ENCODE measurements at places on chromosomes 7 and 10.

GRCh38 chr10:126187399-126187798 lies 200.9 kb downstream of the ADAM12 start:
- DNase-seq, result no peak

DNA sequence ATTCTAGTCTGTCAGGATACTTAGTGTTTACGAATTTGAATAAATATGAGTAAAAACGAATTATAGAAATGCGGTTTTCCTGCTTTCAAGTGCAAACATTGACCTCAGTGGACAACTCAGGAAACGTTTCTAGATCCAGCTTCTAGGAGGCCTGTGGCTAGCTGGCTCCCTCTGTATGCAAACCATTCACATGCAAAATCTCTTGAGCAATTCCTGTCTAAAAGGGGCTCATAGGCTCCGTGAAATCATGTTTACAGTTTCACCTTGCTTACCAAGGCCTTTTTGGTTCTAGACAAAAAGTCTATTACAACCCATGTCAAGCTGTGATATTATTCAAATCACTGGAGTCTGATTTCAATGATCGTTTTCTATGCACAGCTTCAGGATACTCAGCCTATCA lies 364.5 kb downstream of the DPP6 start:
- DNase-seq, result no peak

DNA sequence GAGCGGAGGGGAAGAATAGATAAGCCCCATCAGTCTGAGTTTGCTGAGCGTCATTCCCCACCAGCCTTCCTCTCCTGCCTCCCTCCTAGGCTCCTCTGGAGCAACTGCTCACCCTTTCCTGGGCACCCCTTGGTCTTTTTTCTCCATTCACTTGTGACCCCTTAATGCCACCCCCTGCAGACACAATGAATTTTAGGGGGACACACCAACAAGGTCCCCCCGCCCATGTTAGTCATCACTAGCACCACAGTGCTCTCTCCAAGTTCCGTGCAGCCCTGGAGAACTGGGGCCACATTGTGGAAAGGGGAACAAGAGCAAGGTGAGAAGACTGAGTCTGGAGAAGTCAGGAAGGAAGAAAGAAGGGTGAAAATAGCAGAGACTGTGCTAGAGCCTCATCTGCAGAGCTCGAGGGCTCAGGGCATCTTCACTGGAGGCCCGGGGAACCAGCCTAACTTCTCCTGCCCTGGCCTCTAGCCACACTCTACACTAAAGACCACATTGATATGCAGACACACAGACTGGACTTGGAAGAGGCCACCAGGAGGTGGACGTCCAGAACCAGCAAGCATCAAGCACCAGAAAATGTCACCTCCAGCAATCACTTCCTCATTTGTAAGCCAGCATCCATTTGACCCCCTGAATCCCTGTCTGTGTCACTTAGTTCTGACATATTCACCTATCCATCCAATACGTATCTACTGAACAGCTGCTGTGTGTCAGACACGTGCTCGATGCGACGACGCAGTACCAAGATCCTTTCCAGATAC lies 17.5 kb downstream of the RGR start:
- no peak for DNase-seq

GRCh38 chr7:128167042-128167701 lies 73.9 kb upstream of the LEP start:
- no peak for DNase-seq

GRCh38 chr7:135247746-135248471 lies 14.3 kb downstream of the STRA8 start:
- no peak for DNase-seq

GRCh38 chr10:97399843-97400545 lies 1.1 kb downstream of the RRP12 start:
- peak; percentile 20 for DNase-seq
